NCI-H774 (cell line): ENCODE measurements at places on chromosomes 5 and 9.

DNA sequence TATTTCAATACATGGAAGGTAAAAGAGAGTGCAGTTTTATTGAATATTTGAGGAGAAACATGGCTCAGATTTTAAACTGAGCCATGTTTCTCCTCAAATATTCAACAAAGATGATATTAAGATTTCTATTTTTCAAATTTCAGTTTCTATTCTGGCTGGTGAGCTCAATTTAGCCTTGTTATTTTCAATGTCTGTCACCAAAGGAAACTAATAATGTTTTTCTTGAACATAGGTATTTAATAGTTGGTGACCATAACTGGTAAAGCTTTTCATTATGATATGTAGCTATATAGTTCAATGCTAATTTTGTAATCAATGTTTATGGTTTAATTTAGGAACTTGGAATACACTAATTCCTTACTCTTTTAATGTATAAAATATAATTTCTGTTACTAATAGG lies 177.4 kb downstream of the FER start:
- DNase-seq = no peak

DNA sequence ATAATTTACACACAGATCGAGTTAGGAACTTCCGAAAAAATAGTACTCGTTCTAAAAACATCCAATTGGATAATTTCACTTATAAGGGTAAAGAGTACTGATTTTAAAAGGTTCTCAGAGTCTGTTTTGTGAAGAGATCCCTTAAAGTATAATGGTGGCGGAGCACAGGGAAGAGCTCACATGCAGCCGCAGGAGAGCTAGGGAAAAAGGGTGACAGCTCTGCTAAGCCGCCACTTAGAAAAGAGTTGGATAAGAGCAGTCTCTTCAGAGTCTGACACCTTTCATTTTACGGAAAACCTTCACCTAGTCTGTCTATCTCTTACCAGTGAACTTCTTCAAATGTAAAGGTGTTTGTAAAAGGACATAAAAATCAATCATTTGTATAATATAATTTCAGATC lies 149.9 kb downstream of the COMMD10 start:
- no peak for DNase-seq

DNA sequence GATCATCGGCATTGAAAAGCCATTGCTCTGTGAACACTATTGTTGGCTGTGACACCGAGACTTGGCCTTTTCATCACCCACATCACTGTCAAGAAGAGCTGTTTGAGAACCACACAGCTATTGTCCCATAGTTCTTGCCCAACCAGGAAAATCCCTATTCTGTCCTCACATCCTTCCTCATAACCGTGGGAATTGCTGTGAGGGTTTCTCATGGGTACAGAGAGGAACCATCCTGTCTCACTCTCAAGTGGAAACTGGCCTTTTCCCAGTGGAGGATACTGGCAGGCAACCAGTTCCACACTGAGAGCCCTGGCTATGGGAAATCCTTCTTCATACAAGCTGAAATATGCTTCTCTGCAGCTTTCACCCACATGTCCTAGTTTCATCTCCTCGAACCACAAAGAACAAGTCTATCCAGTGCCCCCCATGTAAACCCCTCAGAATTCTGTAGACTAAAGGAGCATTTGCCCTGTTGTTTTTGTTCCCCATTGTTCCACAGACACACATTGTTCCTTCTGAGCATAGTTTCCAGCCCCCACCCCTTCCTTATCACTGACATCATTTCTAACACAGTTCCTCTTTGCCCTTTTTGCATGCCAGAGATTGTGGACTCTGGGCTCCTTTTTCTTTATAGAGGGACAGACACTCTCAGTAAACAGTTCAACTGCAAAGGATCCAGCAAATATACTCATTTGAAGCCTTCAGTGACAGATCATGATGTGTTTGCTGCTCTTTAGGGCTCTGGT lies 57.8 kb upstream of the C5orf46 start:
- DNase-seq = no peak

GRCh38 chr9:128714586-128715435 lies 9.1 kb downstream of the ZDHHC12 start:
- no peak for DNase-seq

DNA sequence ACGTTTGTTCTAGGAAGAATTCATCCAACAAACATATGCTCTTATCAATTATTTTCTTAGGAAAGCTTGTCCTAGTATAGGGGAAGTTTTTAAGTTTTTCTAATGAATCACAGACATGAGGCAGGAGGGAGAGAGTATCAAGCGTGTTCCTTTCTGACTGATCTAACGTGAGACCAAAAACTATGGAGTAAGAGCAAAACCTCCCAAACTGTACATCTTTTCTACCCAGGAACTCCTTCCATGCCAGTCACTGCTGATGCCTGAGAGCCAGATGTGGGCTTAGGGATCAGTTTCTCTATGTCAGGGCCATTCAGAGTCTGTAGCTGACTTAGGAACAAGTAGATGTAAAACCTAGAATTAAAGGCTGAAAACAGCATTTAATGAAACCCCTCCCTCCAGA lies 51.7 kb upstream of the NFIB start:
- DNase-seq = no peak

DNA sequence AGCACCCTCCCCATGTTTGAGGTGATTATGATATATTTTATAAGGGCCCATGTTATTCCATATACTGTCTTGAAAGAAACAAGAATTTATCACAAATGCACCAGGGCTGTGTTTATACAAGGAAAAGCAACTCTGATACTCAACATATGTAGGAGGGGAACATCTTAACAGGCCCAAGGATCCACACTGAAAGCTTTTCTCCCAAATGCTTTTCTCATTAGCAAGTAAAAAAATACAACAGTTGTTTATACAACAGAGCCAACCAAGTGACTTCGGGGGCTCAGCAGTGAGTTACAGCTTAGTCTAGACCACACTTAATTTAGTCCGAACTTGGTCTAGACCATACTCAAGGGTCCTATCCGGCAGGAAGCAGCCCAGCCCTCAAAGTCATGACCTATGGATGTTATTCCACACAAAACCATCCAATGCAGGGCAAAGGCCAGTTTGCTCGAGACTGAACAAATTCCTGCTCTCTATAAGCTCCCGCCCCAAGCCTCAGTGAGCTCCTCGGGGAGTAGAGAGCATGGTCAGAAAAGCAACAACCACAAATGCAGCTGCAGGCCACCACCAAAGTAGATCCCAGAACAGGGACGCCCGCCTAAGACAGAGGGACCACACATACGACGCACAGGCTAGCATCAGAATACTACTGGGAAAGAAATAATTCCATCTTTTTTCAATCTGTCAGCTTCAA lies 6.8 kb downstream of the GZMK start:
- DNase-seq = no peak
